ENCODE measurements at places on chromosomes 2 and 18.

GRCh38 chr2:129765678-129766351 lies 213.7 kb upstream of the RAB6C start:
- H3K27me3 ChIP-seq, result no peaks in the 10 kb centered on the region
- no peaks in the 10 kb centered on the region for H3K36me3 ChIP-seq
- H3K4me1 ChIP-seq, result no peaks in the 10 kb centered on the region
- H3K4me3 ChIP-seq, result no peak overlapping the region
- no peak overlapping the region for H3K27ac ChIP-seq

GRCh38 chr2:126238251-126238650 lies 417.7 kb upstream of the GYPC start:
- H3K4me1 ChIP-seq, result no peaks in the 10 kb centered on the region
- DNase-seq, result no peak
- no peaks in the 10 kb centered on the region for H3K27me3 ChIP-seq
- H3K4me3 ChIP-seq, result no peak overlapping the region
- H3K36me3 ChIP-seq, result no peaks in the 10 kb centered on the region

DNA sequence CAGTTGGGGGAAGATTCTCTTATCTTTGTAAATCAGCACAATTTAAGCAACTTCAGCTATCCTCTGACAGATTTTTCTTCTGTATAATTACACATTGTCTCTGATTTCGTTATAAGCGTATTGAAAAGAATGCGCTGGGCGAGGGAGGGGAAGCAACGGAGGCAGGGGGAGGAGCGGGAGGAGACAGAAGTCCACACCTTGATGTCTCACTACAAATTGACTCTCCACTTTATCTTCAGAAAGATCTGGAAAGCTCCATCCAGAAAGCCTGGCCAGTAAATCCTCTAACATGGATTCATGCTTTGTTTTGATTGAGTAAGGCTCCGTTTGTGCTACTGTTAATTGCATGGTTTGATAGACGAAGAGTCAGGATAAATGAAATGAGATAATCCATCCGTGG lies 76.6 kb downstream of the SMIM21 start:
- H3K4me1 ChIP-seq, result no peaks in the 10 kb centered on the region
- H3K27ac ChIP-seq, result no peak overlapping the region
- no peak for DNase-seq
- H3K36me3 ChIP-seq, result peaks cover 2% of the 10 kb centered on the region

- no peak for DNase-seq
- H3K27me3 ChIP-seq, result no peaks in the 10 kb centered on the region
- H3K36me3 ChIP-seq, result no peaks in the 10 kb centered on the region
- H3K4me1 ChIP-seq, result no peaks in the 10 kb centered on the region
- no peak overlapping the region for H3K4me3 ChIP-seq
- no peak overlapping the region for H3K27ac ChIP-seq
These were observed 758.4 kb upstream of the KLHL29 start for GRCh38 chr2:22626621-22627020.
